LoVo (cell line): ENCODE measurements at places on chromosomes 4 and X.

DNA sequence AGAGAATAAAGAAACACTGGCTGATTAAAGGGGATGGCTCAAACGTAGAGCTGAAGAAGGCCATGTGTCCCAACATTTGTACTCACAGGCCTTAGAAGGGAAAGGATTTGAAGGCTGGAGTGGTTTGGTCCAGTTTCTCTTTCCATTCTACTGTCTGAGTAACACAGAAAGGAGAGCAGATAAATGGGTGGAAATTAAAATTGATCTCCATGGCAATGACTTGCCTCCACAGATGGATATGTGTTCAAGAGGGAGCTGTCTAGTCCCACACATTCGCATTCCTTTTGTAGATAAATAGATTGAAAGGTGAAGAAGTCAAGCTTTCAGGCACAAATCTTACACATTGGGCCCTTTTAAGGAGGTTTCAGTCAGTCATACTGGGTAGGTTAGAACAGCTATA is 74.6 kb downstream of the DOCK11 start:
- no peak for DNase-seq

- DNase-seq: no peak
Observed at GRCh38 chr4:69836287-69836686, 23.7 kb downstream of the SULT1E1 start.

DNA sequence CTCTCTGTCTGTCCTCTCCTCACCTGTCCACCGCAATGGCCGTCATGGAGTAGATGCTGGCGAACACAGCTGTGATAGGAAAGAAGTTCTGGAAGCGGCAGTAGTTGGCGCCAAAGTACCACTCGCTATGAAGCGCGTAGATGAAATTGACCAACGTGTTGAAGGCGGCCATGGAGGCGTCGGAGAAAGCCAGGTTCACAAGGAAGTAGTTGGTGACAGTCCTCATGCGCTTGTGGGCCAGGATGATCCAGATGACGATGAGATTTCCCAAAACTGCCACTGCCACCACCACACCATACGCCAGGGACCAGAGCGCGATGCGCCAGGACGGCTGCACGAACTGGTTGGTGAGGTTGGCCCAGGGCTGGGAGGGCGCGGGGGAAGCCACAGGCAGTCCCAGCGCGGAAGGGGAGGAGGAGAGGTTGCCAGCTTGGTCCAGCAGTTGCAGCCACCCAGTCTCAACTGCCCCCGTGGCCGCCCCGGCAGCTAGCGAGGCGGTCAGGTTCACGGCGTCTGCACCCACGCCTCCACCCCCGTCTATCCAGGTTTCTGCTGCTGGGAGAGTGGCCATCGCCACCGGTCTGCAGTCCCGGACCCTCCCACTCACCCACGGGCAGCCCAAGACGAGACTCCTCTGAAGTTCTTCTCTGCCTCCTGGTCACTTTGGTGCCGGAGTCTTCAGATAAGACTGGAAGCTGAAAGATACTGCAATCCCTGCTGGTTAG is 518 bp downstream of the TACR3 start:
- no peak for DNase-seq

GRCh38 chrX:65610481-65610880 is 57.0 kb upstream of the MSN start:
- DNase-seq: no peak

GRCh38 chr4:48108309-48109073 is 25.6 kb downstream of the TXK start:
- no peak for DNase-seq

DNA sequence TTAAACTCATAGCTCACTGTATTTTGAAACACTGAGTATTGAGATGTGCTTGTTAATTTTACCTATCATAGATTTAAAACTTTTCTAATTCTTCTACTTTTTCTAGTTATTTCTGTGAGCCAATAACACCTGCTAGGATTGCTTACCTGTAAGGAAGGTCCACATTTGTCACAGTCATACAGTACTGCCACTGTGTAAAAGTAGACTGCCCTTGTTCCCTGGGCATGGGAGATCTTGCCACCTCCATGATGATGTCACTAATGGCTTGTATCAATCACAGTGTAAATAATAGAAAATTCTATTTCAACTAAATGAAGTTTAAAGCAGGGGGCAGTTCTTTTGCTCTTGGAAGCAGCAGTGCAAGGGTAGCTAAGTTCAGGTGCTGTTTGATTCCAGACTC is 35.9 kb downstream of the GK start:
- no peak for DNase-seq

- DNase-seq: no peak
Observed at GRCh38 chrX:118579417-118579816, 83.8 kb downstream of the DOCK11 start.

GRCh38 chrX:79415056-79415455 is 47.9 kb upstream of the ITM2A start:
- no peak for DNase-seq

GRCh38 chrX:18890724-18891547 is 93.0 kb downstream of the PHKA2 start:
- no peak for DNase-seq

DNA sequence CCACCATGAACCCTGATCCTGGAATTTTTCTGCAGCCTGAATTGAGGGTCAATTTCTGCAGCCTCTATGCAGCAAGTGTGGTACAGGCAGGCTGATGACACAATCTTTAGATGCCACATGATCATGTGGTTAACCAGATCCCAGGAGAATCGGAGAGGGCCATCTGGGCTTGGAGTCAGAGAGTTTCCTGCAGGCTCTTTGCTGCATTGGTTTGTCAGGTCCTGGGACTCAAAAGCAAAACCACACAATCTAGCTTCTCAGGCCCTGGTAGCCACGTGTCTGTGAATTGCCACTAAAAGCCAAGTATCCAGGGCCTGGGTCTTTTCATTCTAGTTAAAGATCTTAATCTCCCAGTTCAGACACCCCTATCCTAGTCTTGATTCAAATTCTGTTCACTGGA is 464.5 kb downstream of the BCOR start:
- no peak for DNase-seq

DNA sequence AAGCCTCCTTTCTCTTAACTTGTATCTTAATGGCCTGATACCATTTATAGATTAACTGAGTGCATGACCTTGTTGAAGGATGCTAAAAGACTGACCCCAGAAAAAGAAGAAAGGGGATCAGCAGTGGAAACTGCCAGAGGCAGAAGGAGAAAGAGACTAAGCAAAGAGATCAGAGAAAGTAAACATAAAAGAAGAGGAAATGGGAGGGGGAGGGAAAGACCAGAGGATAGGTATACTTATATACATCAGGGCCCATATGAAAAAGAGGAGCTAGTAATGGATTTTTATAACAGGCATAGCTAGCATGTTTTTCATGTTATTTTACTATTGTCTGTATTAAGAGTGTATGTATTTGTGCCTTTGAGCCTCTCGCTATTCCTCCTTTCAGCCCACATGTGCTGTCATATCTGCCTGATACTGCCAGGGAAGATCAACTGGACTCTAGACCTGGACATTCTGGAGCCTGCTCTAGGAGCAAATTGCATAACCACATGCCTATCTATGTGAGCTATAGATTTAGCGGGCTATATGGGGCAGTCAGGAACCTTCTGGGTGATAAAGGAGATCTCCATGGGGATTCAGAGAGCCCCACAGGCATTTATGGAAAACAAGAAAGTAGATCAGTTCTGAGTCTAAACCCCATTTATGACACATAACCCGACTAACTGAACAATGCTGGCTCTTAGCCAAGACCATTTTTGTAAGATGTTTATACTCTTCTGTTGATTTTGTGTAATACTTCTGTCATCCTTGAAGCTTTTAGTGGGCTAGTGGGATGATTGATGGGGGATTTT is 13.4 kb upstream of the SNX12 start:
- DNase-seq: no peak

GRCh38 chr4:57373991-57374390 is 263.8 kb upstream of the IGFBP7 start:
- no peak for DNase-seq

DNA sequence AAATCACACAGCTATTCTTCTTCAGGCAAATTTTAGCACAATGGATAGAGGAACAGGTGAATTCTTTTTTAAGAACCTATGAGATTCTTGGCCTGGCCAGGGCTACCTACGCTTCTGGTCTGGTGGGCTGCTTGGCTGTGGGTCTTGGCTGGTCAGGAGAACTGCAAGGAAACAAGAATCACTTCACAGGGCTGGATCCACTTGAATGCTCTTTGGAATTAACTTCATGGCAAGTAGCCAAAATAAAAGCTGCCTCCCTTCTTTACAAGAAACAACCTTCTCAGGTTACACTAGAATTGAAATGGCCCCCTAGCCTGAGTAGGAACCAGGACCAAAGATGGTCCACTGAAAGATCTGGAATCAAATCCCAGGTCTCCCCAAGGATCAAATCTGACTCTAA is 519.1 kb downstream of the IQCM start:
- no peak for DNase-seq

- no peak for DNase-seq
Observed at GRCh38 chrX:320126-320783, 1.7 kb upstream of the GTPBP6 start.
